ENCODE measurements at places on chromosomes 12 and 14.

GRCh38 chr14:33847066-33847465 is 103.8 kb downstream of the EGLN3 start:
- no peak for DNase-seq

DNA sequence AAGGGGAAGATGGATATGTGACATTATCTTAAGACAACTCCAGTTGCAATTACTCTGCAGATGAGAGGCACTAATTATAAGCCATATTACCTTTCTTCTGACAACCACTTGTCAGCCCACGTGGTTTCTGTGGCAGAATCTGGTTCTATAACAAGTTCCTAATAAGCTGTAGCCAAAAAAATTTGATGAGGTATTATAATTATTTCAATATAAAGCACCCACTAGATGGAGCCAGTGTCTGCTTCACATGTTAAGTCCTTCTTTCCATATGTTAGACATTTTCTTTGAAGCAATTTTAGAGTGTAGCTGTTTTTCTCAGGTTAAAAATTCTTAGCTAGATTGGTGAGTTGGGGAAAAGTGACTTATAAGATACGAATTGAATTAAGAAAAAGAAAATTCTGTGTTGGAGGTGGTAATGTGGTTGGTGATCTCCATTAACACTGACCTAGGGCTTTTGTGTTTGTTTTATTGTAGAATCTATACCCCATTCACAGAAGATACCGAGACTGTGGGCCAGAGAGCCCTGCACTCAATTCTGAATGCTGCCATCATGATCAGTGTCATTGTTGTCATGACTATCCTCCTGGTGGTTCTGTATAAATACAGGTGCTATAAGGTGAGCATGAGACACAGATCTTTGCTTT is 36.9 kb downstream of the PSEN1 start:
- DNase-seq: no peak

DNA sequence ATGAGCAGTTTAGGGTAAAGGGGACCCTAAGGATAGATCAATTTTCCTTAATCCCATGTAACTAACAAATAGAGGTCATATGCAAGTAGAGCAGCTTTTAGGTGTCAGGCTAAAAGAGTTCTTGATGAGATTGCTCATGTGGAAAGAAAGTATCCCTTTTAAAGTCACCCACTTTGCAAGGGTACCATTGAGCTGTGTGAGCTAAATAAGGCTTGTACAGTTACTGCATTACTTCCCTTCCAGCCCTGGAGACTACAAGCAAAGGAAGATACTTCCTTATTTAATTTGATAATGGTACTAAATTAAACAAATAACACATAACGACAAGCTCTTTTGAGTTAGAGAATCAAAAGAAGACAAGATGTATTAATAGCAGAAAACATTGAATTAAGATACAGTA is 191.7 kb downstream of the TMX1 start:
- DNase-seq: no peak

- no peak for DNase-seq
Measured at GRCh38 chr12:15720295-15720694, 68.9 kb downstream of the EPS8 start.

GRCh38 chr14:67704484-67705089 is 2.9 kb downstream of the RDH12 start:
- no peak for DNase-seq

- no peak for DNase-seq
Measured at GRCh38 chr12:31236998-31237637, 88.8 kb downstream of the SINHCAF start.

GRCh38 chr14:90303473-90303872 is 28.3 kb downstream of the NRDE2 start:
- DNase-seq: no peak

GRCh38 chr12:98374007-98374406 is 141.4 kb upstream of the TMPO start:
- DNase-seq: no peak

DNA sequence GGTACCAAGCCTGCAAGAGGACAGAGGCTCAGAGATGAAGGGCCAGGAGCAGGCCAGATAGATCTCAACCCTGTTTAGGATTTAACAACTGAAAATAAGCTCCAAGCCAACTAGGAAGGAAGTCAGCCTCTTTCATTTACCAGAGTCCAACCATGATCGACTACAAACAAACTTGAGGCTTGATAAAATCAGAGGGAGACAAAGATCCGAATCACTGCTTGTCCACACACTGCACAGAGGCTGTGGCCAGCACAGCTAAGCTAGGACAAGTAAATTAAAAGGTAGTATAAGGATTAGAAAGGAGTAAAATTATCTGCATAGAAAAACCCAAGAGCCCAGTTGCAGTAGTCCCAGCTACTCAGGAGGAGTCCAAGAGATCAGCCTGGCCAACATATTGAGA is 40.3 kb downstream of the FAM222A start:
- DNase-seq: no peak

DNA sequence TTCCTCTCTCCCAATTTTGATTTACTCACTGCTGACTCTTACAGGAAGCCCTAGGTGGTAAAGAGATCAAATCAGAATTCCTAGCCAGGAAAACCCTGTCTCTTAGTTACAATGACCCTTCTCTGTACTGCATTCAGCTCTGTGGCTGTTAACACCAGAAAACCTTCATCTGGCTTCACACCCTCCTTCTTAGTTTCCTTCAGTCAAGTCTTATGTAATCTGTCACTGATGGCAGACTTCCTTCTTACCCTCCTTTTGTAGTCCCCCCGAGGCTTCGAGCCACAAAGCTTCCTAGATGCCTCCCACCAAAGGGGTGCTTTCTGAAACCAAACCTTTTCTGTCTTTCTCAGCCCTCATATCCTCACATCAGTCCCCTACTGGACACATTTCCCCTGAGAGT is 16.5 kb downstream of the NGDN start:
- no peak for DNase-seq

DNA sequence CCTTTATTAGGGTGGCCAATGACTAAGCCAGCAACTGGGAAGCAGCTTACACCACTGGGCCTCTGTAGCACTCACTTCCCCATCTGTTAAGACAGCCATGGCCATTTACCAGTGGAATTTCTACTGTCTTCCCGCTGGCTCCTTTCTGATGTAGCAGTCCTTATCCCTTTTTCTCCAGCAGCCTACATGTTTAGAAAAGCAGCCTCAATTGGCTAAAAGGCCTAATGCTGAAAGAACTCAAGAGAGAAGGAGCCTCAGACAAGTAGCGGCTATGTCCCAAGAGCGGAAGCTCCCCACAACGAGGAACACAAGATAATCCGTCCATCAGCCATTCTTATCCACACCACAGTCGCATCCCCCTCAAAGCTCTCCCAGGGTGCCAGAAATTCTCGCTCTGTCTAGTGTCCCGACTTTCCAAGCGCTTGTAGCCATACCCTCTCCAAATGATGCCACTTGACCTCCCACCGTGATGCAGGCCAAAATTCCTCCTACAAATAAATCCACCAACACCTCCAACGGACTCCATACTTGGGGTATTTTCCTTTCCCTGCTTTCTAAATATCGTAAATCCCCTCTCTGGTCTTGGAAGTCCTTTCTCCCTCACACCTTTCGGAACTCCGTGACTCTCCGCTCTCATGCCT is 624 bp downstream of the M6PR start:
- DNase-seq: peak; percentile 37

GRCh38 chr12:124379938-124380754 is 85.3 kb downstream of the RFLNA start:
- peak; percentile 77 for DNase-seq

- peak; percentile 29 for DNase-seq
Measured at GRCh38 chr12:1518591-1519516, 75.5 kb downstream of the FBXL14 start.

GRCh38 chr12:5480218-5480937 is 48.5 kb downstream of the NTF3 start:
- DNase-seq: peak; percentile 44

DNA sequence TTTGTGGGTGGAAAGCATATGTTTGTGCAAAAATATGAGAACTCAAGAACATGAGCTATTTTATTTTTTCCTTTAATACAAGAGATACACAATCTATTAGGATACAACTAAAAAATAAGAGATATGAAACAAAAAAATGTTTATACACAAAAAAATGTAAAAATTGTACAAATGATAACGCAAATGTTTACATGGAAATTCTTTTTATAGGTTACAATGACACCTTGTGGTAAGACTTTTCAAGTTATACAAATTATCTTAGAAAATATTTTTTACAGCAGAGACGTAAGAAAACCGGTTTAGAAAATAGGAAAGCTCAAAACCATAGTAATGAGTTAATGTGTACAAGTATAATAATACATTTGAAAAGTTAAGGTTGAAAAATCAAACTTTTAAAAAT is 25.5 kb downstream of the CEP83 start:
- no peak for DNase-seq

GRCh38 chr12:124172636-124173035 is 122.3 kb upstream of the RFLNA start:
- DNase-seq: no peak

- no peak for DNase-seq
Measured at GRCh38 chr12:27583981-27584380, 60.0 kb downstream of the PPFIBP1 start.

DNA sequence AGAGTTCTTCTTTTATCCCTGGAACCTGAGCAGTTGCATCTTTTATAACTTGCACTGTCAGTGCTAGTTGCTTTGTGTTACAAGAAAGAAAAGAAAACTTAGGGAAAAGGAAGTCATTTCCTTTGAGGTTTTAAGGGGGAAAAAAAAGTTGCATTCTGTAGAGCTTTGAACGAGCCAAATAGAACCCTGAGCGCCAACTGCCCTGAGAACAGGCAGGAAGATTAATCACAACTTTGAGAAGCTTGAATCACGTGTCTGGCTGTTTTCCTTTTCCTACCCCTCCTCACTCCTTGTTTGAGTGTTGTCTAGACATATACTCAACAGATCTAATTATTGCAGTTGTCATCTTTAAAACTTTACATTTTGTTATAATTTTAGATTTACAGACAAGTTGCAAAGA is 12.5 kb downstream of the PCNX1 start:
- DNase-seq: no peak

DNA sequence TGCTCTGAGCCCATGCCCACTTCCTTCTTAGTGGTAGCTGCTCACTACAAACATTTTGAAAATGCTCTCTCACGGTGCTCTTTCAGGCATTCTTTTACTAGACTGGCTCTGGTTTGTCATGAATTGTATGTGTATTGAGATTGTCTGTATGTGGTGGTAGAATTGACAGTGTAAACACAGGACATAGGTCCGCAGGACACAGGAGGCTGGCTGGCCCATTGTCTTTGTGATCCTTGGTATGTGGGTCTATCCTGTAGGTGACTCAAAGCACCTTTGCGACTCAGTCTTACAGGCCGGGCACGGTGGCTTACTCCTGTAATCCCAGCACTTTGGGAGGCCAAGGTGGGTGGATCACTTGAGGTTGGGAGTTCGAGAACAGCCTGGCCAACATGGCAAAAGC is 250.9 kb downstream of the C12orf75 start:
- DNase-seq: no peak

GRCh38 chr14:56709201-56709600 is 101.1 kb downstream of the OTX2 start:
- no peak for DNase-seq

- DNase-seq: no peak
Measured at GRCh38 chr12:26340649-26341048, 145.3 kb downstream of the SSPN start.

DNA sequence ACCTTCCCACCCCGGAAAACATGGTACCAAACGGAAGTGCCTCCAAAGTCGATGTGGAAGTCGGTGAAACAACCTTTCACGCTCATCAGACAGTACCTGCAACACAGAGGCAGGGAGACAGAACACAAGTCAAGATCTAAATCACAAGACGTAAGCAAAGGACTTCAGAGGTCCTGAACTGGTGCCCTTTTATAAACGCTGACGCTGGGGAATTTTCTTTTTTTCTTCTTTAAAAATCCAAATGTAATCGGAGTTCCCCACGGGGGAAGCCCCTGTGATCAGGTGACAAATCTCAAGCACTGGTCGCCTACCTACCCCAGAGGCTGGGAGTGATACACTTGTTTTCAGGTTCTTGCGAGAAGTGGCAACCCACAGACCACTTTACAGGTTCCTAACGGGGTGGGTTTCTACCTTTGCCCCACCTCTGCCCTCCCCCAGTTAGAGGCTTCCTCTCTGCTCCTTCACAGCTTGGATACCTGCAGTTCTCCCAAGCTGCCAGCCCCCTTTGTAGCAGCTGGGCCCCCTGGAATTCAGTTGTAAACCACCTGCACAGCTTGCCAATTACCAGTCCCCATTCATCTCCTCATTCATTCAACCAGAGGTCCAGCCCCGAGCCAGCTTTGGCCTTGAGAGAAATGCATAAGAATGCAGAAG is 46.2 kb downstream of the KDM2B start:
- DNase-seq: no peak

GRCh38 chr12:30357766-30358490 is 337.7 kb downstream of the IPO8 start:
- DNase-seq: no peak

GRCh38 chr12:104457746-104458693 is 1.3 kb downstream of the CHST11 start:
- DNase-seq: peak; percentile 35

DNA sequence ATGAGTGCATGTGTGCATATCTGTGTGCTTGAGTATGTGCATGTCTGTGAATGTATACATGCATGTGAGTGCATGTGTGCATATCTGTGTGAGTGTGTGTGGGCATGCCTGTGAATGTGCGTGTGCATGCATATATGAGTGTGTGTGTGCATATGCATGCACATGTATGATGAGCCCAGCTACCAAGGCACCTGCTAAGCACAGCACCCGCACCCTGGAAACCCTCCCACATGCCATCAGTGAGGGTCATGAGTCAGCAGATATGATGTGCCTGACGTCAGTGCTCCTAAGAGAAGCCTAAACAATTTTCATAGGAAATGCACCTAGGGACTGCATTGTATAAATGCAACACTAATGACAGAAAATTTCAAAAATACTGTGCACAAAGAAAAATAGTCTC is 151.1 kb downstream of the KIF26A start:
- DNase-seq: peak; percentile 27

DNA sequence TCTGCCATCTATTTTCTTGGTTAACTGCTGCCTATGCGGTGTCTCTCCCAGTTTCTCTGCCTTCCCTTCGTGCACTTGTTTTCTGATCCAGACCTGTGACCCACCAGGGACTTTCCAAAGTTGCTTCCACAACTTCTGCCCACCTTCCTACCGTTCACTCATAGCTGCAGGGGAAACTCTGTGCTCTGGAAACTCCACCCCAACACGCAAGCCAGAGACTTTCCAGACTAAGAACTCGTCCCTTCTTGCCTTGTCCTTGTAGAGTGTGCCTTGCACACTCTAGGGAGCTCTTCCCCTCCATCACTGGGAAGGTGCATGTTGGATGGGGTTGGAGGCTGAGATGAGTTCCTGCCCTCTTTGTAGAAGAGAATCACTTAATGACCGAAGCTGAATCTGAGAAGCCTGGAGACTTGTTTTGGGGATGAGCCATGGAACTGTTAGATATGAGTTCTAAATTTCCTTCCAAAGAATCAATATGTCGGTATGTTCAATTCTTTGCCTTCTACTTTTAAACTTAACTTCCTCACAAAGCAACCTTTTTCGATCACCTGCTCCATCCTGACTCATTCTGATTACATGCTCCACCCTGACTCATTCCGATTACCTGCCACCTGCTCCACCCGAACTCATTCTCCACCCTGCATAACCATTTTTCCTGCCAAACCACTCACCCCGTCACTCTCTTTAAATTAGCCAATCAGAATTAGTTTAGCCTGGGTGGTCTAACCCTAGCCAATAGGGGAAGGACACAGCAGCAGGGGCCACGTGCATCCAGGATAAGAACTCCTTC is 82.1 kb upstream of the CAPRIN2 start:
- no peak for DNase-seq

- DNase-seq: no peak
Measured at GRCh38 chr12:115049614-115050013, 365.6 kb upstream of the TBX3 start.

- DNase-seq: no peak
Measured at GRCh38 chr12:102463659-102464249, 16.6 kb downstream of the IGF1 start.

All from ovary (tissue), 10 donors.